ENCODE measurements at places on chromosomes 4 and X. TPM values are rescaled to one million over a fixed set of nuclear protein-coding genes. Genes with fewer than 3 reads are reported as not detected.

EMCN gene
- not detected for total RNA-seq

DIPK2B gene
- total RNA-seq = not detected

CT55 gene
- 0.34 TPM for total RNA-seq

TMSB15A gene
- 213 TPM for total RNA-seq

SLC25A14 gene
- total RNA-seq = 28.4 TPM

GATA1 gene
- total RNA-seq = not detected

DUSP9 gene
- 0.61 TPM for total RNA-seq

IL2RG gene
- total RNA-seq = not detected

CXCL1 gene
- total RNA-seq = not detected

GRPR gene
- total RNA-seq = 0.56 TPM

MORC4 gene
- total RNA-seq = 2.0 TPM

HSD17B13 gene
- total RNA-seq = 0.25 TPM

NDNF gene
- total RNA-seq = 1.3 TPM

Measured in glutamatergic neuron (in vitro differentiated cells).